ENCODE measurements at places on chromosomes 3 and 15. TPM values are rescaled to one million over a fixed set of nuclear protein-coding genes. Genes with fewer than 3 reads are reported as not detected.
A peak's percentile ranks its signal among the peaks of the same experiment; 100 is the strongest.

GRCh38 chr3:188888321-188889053 is 283.3 kb upstream of the TPRG1 start:
- no peak overlapping the region for H3K4me3 ChIP-seq
- no peaks in the 10 kb centered on the region for H3K4me1 ChIP-seq
- H3K27me3 ChIP-seq, result no peaks in the 10 kb centered on the region
- no peaks in the 10 kb centered on the region for H3K36me3 ChIP-seq

DNA sequence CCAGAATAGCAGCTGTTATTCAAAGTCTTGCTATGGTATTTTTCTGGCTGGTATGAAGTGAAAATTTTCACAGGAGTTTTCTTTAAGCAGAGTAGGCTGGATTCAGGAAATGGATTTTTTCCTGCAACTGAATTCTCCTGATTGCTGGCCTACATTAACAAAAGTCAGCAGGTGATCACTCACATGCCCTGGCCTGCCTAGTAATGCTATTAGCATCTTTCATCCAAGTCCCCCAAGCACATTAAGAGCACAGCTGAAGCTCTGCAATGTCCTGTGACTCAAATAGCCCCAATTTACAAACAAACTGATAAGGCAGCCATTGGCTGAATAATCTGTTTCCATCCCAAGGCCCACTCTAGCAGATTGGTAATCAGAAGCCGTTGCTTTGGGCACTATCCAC is 688.3 kb upstream of the LMCD1 start:
- H3K27ac ChIP-seq, result 0 out of 2 replicates have a peak overlapping the region, but pooled peaks have one; percentile 27
- H3K27me3 ChIP-seq, result no peaks in the 10 kb centered on the region
- peaks cover 16% of the 10 kb centered on the region for H3K4me1 ChIP-seq
- peaks cover 14% of the 10 kb centered on the region for H3K36me3 ChIP-seq
- no peak overlapping the region for H3K4me3 ChIP-seq
- no peak for DNase-seq

DNA sequence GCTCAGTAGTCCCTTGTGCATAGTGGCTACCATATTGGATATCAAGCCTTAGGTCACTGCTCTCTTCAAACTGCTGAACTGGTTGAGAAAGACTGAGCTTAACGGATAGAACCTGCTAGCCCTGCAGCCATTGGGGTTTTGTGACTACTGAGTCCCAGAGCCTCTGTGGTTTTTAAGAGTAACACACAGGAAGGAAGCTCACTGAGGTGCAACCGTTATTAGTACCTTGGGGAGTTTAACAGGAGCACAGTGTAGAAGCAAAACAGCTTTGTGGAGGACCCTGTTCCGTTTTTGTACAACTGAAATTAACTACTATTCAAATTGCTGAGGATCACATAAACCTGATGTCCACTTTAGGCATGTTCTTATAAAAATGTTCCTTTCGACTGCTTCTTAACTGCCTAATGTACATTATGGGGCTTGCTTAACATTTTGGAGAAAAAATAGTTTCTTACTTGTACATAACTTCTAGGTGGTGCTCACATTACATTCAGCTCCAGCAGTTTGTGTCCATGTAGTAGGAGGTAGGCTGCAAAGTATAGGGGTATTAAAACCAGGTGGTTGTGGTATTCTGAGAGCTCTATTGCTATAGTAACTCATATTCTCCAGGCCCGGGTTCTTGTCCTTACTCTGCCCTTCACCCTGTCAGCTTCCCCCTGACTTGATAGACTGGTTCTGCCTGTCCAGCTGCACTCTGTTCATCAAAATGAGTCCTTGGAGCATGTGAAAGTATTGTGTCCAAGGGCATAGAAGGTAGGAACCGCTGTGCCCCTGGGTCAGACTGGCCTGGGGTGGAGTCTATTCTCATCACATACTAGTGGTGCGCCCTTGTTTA is 17.3 kb downstream of the PXK start:
- H3K4me3 ChIP-seq, result no peak overlapping the region
- no peak overlapping the region for H3K27ac ChIP-seq
- peaks cover 14% of the 10 kb centered on the region for H3K4me1 ChIP-seq

DNA sequence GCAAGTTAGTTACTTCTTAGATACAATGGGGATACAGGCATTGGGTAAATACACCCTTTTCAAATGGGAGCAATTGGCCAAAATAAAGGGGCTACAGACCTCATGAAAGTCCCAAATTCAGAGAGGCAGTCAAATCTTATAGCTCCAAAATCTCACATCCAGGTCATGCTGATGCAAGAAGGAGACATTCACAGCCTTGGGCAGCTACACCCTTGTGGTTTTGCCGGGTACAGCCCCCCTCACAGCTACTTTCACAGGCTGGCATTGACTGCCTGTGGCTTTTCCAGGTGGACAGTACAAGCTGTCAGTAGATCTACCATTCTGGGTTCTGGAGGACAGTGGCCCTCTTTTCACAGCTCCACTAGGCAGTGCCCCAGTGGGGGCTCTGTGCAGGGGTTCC is 17.5 kb upstream of the PLSCR1 start:
- no peak for DNase-seq
- no peak overlapping the region for H3K4me3 ChIP-seq
- no peak overlapping the region for H3K27ac ChIP-seq
- H3K36me3 ChIP-seq, result peaks cover 18% of the 10 kb centered on the region
- H3K4me1 ChIP-seq, result no peaks in the 10 kb centered on the region
- peaks cover 4% of the 10 kb centered on the region for H3K27me3 ChIP-seq

GRCh38 chr3:25831578-25831977 is 41.7 kb downstream of the OXSM start:
- no peaks in the 10 kb centered on the region for H3K36me3 ChIP-seq
- H3K27ac ChIP-seq, result no peak overlapping the region
- DNase-seq, result no peak
- H3K27me3 ChIP-seq, result no peaks in the 10 kb centered on the region
- H3K4me1 ChIP-seq, result peaks cover 9% of the 10 kb centered on the region

DNA sequence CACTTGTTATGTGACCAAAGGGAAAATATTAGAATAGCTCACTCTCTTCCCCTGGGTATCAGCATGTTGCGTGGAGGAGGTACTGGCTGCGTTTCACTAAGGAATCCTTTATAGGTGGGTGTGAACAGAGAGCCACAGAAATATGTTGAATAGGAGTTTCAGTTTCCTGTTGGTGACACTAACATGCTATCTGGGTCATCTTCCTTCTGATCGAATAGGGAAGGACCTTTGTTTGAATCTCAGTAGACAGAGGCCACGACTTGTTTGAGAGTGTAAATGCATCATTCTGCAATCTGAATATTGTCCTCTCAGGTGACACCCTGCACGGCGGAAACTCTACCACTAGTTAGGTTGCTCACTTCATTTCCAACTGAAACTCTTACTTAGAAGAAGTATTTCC is 157.9 kb upstream of the SLC2A2 start:
- peaks cover 8% of the 10 kb centered on the region for H3K36me3 ChIP-seq
- DNase-seq, result no peak
- no peaks in the 10 kb centered on the region for H3K27me3 ChIP-seq
- H3K4me3 ChIP-seq, result no peak overlapping the region
- no peak overlapping the region for H3K27ac ChIP-seq

The GNAT1 gene
- total RNA-seq, result 0.13 TPM

DNA sequence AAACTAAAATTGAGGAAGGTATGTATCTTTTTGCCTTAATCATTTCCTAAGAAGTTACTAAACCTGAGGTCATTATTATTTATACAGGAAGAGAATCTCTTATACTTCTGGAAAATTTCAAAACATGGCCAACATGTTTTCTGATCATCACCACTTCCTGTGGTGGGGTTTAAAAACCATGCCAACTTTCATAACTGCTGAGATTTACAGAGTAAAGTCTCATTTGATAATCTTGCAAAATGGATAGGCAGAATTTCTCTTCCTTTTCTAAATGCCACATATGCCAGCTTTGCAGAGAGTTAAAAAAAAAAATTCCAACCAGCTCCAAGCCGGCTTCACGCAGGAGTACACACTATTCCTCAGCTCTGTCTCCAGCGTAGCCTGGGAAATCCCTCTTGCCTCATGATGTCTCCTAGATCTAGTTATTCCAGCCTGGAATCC is 124.3 kb upstream of the SPRED1 start:
- peaks cover 25% of the 10 kb centered on the region for H3K4me1 ChIP-seq
- DNase-seq, result no peak
- no peaks in the 10 kb centered on the region for H3K36me3 ChIP-seq
- H3K27me3 ChIP-seq, result no peaks in the 10 kb centered on the region
- H3K27ac ChIP-seq, result no peak overlapping the region
- H3K4me3 ChIP-seq, result no peak overlapping the region

GRCh38 chr15:46416544-46416943 is 781.7 kb downstream of the SQOR start:
- peaks cover 10% of the 10 kb centered on the region for H3K4me1 ChIP-seq
- no peaks in the 10 kb centered on the region for H3K27me3 ChIP-seq
- no peak overlapping the region for H3K27ac ChIP-seq
- H3K36me3 ChIP-seq, result no peaks in the 10 kb centered on the region
- no peak for DNase-seq

The IP6K1 gene
- 32.2 TPM for total RNA-seq

The CAV3 gene
- not detected for total RNA-seq

DNA sequence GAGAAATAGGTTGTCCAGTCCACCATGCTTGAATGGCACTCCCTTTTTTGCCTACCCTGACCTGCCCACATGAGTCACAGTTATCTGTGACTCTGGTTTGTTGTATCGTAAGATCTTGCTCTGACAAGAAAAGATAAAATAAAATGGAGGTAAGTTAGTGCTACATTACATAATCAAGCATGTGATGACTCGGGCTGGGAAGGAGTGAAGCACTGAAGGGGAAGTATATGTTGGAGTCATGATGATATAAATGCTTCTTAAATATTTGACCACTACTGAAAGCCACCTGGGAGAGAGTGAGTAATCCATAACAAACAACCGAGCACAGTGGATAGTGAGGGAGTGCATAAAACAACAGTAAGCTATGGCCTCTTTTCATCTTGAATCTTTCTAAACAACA is 124.4 kb downstream of the SHOX2 start:
- no peak overlapping the region for H3K27ac ChIP-seq
- H3K4me1 ChIP-seq, result no peaks in the 10 kb centered on the region
- no peak for DNase-seq
- no peaks in the 10 kb centered on the region for H3K27me3 ChIP-seq

The P3H2 gene
- total RNA-seq, result 36.2 TPM

DNA sequence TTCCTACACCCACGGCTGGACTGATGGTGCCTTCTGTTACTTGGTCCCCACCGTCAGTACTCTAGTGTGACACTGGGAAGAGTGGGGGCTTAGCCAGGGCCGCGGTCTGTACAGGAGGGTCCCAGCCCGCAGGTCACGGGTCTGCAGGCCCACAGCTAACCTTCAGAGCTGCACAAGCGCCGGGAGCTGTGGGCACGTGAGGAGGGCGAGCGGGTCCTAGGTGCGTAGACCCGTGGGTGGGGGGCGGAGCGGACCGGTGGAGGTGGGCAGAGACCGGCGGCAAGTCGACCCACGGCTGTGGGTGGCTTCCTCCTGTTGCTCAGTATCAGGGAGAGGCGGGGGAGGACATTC is 1.2 kb downstream of the TNFAIP8L3 start:
- no peak for DNase-seq
- no peak overlapping the region for H3K27ac ChIP-seq
- peaks cover 4% of the 10 kb centered on the region for H3K36me3 ChIP-seq
- H3K4me1 ChIP-seq, result peaks cover 11% of the 10 kb centered on the region
- peaks cover 85% of the 10 kb centered on the region for H3K27me3 ChIP-seq

DNA sequence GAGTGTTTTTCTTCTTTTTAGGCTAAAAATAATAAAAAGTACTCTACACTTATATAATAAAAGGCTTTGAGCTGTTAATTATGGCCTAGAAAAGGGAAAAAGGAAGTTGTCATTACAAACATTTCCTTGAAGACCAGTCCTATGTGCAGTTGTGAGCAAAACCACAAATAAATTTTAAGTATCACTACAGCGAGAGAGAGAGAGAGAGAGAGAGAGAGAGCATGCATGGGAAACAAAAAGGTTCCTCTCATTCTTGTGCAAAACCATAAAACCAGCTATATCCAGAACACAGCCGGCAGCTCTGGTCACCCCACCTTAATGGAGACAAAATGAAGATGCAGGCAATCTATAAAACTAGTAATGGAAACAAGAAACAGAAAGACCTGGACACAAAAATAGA is 33.6 kb downstream of the HEG1 start:
- DNase-seq, result no peak
- peaks cover 23% of the 10 kb centered on the region for H3K36me3 ChIP-seq
- H3K27me3 ChIP-seq, result no peaks in the 10 kb centered on the region
- H3K4me3 ChIP-seq, result no peak overlapping the region
- no peak overlapping the region for H3K27ac ChIP-seq
- peaks cover 4% of the 10 kb centered on the region for H3K4me1 ChIP-seq

DNA sequence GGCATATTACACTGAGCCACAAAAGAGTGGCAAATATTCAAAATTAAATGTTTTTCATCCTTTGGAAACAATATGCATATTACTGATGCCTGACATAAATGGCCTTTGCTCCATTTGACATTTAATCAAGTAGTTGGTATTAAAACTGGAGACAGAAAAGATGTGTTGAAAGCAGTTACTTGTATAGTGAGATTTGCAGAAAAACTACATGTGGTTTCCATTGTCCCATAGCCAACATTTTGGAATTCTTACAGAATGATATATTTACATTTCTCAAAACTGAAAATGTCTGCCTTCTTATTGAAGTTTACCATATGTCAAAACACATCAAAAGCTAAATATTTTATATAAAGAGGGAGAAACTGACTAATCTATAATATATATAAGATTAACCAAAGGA is 21.6 kb downstream of the SHOX2 start:
- no peaks in the 10 kb centered on the region for H3K36me3 ChIP-seq
- no peak overlapping the region for H3K4me3 ChIP-seq
- H3K27ac ChIP-seq, result no peak overlapping the region

- H3K36me3 ChIP-seq, result no peaks in the 10 kb centered on the region
- peak overlapping the region; percentile 97 for H3K27ac ChIP-seq
- peaks cover 60% of the 10 kb centered on the region for H3K4me1 ChIP-seq
- H3K4me3 ChIP-seq, result peak overlapping the region; percentile 40
- peak; percentile 30 for DNase-seq
Observed at GRCh38 chr15:48300038-48300437, 31.2 kb upstream of the DUT start.

DNA sequence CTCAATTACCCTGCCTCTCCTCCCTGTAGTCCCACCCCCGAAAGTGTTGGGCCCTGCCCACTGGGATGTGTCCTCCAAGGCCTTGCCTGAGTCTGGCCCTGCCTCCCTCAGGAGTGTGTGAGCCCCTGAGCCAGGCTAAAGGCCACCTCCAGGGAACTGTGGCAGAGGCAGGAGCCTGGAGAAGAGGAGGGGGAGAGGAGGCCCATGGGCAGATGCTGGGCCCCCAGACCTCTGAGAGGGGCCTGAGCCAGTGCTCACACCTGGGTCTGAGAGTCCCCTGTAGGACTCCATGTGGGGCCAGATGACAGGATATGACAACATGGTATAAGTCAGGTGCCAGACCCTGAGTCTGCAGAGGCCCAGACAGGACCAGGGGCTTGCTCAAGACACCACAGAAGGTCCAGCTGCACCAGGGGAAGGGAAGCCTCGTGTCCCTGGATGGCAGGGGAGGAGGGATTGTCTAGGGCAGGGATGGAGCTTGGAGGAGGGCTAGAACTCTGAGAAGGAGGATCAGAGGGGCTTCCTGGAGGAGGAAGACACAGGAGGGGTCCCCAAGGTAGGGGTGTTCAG is 217.9 kb downstream of the TBC1D2B start:
- H3K36me3 ChIP-seq, result no peaks in the 10 kb centered on the region
- H3K4me3 ChIP-seq, result no peak overlapping the region
- no peak overlapping the region for H3K27ac ChIP-seq
- peaks cover 29% of the 10 kb centered on the region for H3K4me1 ChIP-seq
- H3K27me3 ChIP-seq, result no peaks in the 10 kb centered on the region

The SLC12A1 gene
- total RNA-seq, result 0.39 TPM

The HRG gene
- 0.11 TPM for total RNA-seq

- no peaks in the 10 kb centered on the region for H3K36me3 ChIP-seq
- no peak overlapping the region for H3K4me3 ChIP-seq
- H3K27ac ChIP-seq, result no peak overlapping the region
- DNase-seq, result no peak
- H3K4me1 ChIP-seq, result peaks cover 7% of the 10 kb centered on the region
Observed at GRCh38 chr3:55673764-55674163, 186.7 kb upstream of the WNT5A start.
